ENCODE measurements at places on chromosomes 12 and 14.

DNA sequence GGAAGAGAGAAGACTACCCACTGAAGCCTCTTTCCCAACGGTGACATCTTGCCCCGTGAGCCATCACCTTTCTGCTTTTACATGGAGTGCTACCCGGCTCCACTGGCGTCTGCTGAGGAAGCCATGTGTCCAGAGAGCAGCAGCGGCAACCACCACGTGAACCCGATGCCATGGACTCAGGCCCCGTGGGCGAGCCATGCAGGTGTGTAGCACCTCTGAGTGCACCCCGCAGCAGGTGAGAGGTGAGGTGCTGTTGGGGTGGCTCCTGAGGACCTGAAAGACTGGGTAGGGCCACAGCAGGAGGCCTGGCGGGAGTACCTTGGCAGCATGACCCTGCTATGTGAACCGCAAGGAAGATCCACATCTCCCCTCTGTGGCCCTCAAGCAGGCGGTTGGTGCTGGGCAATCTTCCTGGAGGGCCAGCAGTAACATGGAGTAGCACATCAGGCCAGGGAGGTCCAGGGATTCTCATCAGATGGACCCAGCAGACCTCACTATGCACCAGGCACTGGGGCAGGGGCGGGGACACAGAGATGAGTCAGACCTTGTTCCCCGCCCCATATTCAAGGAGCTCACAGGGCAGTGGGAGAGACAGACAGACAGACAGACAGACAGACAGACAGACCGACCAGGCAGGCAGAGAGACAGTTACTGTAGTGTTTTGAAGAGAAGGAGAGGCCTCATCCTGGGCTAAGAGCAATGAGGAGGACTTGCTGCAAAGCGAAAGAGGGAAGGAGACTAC lies 129.6 kb downstream of the PAPOLA start:
- no peak for DNase-seq

DNA sequence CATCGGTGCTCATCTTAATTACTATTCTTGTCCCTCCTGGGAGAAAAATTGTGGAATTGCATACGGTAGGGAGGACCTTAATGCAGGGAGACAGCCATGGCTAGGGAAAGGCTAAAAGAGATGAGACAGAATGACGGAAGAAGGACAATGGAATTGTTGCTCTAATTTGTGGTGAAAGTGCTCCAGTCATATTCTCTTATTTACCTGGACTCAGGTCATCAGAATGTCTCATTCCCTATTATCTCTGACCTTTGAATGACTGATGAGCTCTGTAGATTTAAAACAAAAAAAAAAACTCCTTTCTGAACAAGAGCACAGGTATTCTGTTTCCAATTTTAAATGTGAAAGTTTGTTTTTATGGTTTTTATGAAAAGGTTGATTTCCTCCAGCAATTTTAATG lies 8.6 kb upstream of the EPS8 start:
- no peak for DNase-seq

DNA sequence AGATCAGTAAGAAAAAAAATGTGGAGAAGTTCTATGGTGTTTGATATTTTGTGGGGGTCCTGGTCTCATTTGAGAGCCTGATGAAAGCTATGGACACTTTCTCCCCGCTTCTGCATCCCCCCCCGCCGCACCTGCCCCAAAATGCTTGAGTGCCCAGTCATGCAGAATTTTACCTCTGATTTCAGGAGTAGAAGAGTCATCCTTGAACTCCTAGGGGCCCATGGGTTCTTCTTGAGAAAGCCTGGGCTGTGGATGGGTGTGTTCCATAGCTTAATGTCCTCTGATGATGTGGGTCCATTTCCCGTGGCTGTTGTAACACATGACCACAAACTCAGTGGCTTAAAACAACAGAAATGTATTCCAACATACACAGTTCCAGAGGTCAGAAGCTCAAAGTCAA lies 248.8 kb upstream of the PWP1 start:
- no peak for DNase-seq

DNA sequence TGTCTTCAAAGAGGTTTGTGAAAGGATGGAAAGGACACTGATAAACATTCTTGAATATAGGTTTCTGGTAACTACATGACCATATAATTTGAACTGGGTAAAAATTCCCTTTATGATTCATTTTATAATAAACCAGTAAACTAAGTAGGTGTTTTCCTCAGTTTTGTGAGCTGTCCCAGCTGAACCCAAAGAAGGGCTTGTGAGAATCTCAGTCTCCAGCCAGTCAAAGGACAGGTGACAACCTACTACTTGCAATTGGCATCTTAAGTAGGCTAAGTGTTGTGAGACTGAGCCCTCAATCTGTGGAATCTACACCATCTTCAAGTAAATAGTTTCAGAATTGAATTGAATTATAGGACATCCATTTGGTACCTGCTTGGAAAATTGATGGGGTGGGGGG lies 75.2 kb downstream of the MYF5 start:
- no peak for DNase-seq

- no peak for DNase-seq
Observed at GRCh38 chr12:69151254-69151764, 88.1 kb upstream of the CPSF6 start.

DNA sequence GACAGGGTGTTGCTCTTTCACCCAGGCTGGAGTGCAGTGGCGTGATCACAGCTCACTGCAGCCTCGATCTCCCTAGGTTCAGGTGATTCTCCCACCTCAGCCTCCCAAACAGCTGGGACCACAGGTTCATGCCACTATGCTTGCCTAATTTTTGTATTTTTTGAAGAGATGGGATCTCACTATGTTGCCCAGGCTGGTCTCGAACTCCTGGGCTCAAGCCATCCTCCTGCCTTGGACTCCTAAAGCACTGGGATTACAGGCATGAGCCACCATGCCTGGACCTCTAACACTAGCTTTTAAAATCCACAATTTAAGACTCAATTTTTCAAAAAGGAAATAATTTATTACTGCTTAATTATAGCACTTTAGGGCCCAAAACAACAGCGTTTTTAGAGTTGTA lies 107.9 kb downstream of the TRAFD1 start:
- no peak for DNase-seq

DNA sequence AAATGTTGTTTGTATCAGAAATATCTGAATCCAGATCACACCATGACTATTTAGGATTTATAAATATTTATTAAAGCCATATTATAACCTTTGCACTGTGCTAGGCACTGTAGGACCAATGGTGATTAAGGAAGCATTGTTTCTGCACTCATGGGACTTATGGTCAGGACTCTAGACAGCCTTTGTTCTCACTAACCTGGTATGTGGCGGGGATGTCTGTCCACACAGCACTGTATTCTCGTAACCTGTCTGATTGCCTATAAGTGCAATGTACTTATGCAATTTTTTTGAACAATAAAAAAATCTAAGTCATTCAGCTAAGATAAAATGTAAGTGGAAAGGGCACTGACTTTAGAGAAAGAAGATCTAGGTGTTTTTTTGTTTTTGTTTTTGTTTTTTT lies 6.7 kb upstream of the SSPN start:
- DNase-seq: no peak

- no peak for DNase-seq
Observed at GRCh38 chr14:50943943-50944646, at the start of gene PYGL. TSS of gene PYGL (minus strand) at chr14:50944483. CDS start at chr14:50944403, 80 bp downstream.

DNA sequence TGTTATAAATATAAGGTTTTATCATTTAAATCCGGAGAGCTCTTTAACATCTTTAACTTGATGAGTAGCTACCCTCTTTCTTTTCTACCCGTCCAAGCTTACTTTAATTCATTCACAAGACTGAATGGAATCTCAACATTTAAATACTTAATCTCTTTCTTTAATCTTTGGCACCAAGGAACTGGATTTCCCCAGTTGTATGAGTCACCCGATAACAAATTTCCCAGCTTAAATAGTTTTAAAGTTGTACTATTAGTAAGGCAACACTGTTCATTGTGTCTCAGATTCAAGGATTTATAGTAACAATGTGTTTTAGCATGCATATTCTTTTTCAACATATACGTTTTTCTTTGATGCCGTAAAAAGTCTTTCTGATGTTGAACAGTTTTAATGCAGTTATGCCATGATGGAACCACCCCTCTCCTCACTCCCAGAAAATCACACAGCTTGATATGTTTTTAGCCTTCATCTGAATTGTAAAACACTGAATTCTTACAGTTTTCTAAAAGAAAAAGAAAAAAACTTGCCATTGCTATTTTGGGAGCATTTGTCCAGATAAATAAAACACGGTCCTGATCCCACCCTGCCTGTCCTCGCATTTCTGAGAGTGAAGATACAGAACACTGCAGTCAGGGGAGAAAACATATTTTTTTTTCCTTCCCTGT lies 16.0 kb upstream of the LRP6 start:
- DNase-seq: no peak

GRCh38 chr14:82052778-82053177 lies 519.1 kb upstream of the SEL1L start:
- DNase-seq: no peak

GRCh38 chr14:55693904-55694303 lies 113.9 kb downstream of the KTN1 start:
- DNase-seq: no peak

- DNase-seq: no peak
Observed at GRCh38 chr14:28130610-28131284, 635.8 kb upstream of the FOXG1 start.

DNA sequence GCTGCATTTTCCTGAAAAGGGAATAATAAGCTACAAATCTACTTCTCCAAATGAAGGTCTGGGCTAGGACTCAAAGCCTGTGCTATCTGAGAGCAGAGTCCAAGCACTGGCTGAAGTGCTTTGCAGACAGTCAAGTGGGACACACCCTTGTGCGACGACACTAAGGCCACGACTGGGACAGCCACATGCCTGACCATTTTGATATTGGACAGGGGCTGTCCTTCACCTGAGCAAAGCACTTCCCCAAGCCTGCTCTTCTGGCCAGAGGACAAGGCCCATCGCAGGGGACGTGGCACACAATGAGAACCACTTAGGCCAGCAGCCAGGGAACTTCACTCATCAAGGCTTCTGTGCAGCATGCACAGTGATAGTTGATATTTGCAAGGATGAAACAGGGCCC lies 71.4 kb downstream of the RBM19 start:
- no peak for DNase-seq

GRCh38 chr14:34256223-34256622 lies 205.8 kb downstream of the SPTSSA start:
- DNase-seq: no peak

- no peak for DNase-seq
Observed at GRCh38 chr12:127241072-127241817, 1025.7 kb upstream of the TMEM132C start.

- no peak for DNase-seq
Observed at GRCh38 chr12:109627633-109628032, 54.0 kb downstream of the MVK start.

DNA sequence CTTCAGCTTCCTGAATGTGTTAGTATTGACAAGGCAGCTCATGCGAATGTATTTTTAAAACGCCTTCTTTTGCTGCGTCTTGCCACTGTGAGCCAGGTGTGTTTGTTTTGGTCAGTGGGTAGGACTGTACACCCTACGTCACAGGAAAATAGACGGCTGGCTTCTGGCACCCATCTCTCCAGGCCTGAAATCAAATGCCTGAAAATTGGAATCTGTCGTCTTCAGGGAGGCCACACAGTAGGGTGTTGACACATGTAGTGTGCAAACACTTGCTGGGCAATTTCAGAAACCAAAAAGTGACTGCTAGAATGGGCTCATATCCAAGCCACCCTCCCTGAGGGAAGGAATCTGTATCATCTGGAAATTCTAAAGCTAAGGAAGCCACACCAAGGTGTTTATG lies 209.3 kb downstream of the TTC8 start:
- no peak for DNase-seq

- no peak for DNase-seq
Observed at GRCh38 chr12:42362647-42363260, 36.8 kb downstream of the PPHLN1 start.

- no peak for DNase-seq
Observed at GRCh38 chr14:88010331-88010730, 5.4 kb downstream of the GPR65 start.

GRCh38 chr12:31523306-31523705 lies 67.6 kb downstream of the DENND5B start:
- DNase-seq: no peak

GRCh38 chr14:67566908-67567307 lies 33.2 kb downstream of the PIGH start:
- DNase-seq: no peak

DNA sequence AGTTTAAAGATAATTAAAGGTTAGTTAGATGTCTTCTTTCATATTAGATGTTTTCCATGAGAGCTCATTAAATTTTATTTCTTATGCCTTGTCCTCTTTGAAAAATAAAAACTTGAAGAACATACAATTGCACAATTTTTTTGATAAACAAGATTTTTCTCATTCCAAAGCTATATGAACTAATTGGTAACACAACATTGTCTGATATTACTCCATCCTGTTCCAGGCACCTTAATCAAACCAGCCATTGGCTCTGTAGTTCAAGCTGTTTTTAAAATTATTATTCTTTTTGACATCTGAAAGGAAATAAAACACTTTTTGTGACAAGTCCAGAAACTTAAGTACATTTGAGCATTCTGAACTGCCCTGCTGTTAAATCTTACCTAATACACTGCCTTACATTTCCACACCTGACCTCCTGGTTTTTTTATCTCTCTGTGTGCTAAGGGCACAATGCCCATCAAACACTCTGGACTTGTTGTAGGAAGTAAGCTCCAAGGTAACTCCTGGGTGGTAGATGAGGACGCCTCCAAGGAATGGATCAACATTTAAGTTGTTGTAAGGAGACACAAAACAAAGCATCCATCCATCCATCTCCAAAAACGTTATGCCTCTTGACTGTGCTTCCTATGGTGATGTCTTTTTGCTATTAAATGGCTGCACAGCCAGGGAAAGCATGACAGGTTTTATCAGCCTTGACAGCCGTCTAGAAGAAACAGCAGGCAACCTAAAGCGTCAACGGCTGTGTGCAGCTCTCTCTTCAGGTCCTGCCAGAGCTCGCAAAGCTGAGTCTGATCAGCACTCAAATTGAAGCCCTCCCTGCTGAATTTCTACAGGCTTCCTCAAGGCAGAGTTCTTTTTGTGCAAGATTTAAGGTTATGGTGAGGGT lies 449.9 kb upstream of the FLRT2 start:
- no peak for DNase-seq

DNA sequence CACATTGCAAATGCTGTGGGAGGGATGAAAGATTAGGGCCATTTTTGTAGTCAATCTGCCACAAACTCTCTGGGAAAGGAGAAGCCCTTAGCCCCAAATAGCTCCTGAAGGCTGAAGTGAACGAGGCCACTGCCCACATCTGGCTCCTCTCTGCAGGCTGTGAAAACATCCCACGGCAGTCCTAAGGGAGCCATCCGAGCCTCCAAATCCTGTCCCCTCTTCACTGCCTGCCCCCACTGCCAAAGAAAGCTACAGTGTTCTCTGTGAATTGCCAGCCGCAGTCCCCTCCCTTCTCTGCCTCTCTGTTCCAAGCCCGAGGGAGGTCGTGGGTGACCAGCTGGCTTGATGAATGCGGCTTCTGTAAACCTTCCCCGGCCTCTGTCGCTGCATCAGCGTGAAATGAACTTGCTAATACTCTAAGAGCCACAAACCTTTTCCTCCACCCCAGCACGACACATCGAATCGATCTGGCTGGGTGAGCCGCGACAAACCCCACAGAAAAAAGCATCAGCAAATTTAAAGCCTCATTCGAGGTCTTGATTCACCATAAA lies 180.7 kb upstream of the NRXN3 start:
- no peak for DNase-seq

DNA sequence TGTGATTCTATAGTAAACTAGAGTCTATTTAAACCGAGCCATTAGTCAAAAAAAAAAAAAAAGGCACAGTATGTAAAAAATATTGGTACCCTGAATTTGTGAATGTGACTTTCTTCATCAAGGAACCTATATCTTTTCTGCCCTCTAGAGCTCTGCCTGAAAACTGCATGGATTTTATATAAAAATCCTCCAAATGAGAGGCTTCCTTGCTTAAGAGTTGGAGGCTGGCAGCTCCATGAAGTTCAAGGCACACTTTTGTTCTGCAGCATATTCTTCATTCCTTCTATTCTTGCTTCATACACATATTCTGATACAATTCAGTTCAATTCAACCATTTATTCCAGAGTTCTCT lies 23.1 kb upstream of the NKX2-8 start:
- no peak for DNase-seq
